IMR-90 (cell line): ENCODE measurements at places on chromosomes 3 and 15. TPM values are rescaled to one million over a fixed set of nuclear protein-coding genes. Genes with fewer than 3 reads are reported as not detected.

GRCh38 chr15:98514034-98514622 is 134.2 kb upstream of the IGF1R start:
- H3K4me3 ChIP-seq = no peak overlapping the region
- H3K4me1 ChIP-seq = no peaks in the 10 kb centered on the region
- H3K27me3 ChIP-seq = peaks cover 6% of the 10 kb centered on the region

ADGRG7 gene
- not detected in 2 replicates for total RNA-seq

- no peak for DNase-seq
- no peaks in the 10 kb centered on the region for H3K36me3 ChIP-seq
- no peaks in the 10 kb centered on the region for H3K27me3 ChIP-seq
- H3K27ac ChIP-seq = no peak overlapping the region
- no peaks in the 10 kb centered on the region for H3K4me1 ChIP-seq
Observed at GRCh38 chr3:62768896-62769295, 106.3 kb downstream of the CADPS start.

DENND6A gene
- 9.0 and 10.3 TPM in 2 replicates for total RNA-seq

GRCh38 chr15:53563627-53564026 is 195.8 kb downstream of the WDR72 start:
- H3K4me3 ChIP-seq = no peak overlapping the region
- no peak overlapping the region for H3K27ac ChIP-seq
- DNase-seq = no peak
- H3K4me1 ChIP-seq = no peaks in the 10 kb centered on the region

DNA sequence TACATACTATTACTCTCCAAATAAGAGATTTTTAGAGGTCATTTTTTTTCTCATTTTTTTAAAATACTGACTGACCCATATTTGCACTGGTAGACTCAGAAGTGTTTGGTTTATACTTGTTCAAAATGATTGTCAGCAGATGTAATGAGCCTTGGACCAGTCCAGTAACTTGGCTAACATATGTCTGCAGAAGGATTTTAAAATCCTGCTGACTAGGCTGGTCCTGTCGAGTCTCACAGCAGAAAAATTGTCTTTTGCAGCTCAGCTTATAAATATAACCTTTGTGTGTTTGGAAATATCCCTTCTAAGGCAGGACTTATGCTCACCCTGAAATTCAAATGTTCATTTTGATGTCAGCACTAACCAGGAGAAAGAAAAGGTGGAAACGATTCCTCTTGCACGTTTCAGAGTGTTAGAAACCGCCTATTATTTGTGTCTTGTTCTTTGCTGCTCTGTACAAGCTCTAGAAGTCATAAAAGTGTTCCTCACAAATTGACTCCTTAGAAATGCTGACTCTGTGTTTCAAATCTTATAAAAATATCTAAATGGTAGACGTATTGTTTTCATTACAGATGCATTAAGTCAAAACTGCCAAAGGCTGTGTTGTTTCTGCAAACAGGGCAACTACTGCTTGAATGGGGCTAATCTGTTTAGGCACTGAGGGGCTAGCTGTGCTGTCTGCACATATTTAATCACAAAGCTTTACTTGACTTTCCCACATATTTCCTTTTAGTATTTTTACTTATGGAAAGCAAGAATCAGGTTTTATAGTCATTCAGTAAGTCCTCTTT is 95.3 kb downstream of the CHL1 start:
- H3K4me1 ChIP-seq = no peaks in the 10 kb centered on the region
- H3K27me3 ChIP-seq = no peaks in the 10 kb centered on the region
- H3K36me3 ChIP-seq = no peaks in the 10 kb centered on the region
- no peak overlapping the region for H3K4me3 ChIP-seq
- DNase-seq = no peak

DNA sequence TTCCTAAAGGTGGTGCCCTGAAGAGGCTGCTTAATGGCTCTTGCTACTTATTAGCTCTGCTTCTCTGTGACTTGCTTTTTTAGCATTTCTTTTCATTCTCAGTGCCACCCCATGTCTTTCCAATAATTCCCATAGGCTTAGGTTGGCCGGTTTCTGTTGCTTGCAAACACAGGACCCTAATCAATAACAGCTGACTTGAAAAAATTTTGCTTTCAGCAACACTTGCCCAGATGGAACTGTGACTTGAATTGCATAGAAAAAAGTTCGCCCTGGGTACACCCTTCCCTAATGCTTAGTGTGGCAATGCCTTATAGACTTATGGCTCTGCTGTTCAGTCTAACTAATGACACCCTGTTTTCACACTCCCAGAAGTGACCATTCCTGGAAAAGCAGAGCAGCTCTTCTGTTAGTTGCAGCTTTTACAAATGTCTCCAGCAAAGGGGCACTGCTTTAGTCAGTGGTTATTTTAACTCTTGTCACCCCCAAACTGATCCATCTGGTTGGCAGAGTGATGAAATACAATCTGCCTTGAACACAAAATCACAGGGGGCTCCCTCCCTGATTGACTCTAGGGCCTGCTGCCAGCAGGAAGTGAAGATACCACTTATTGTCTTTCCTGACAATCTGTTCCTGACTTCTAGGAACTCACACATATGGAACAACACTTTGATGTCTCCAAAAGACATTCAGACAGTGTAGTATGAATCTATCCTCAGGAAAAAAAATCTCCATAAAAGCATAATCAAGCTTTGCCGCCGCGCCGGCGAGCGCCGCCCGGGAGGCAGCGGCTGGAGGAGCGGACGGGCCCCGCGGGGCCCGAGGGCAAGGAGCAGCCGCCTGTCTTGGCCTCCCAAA is 9.7 kb upstream of the SLMAP start:
- H3K27ac ChIP-seq = no peak overlapping the region
- no peaks in the 10 kb centered on the region for H3K36me3 ChIP-seq
- H3K4me1 ChIP-seq = no peaks in the 10 kb centered on the region
- DNase-seq = no peak
- H3K27me3 ChIP-seq = no peaks in the 10 kb centered on the region

FBXW12 gene
- total RNA-seq = not detected in 2 replicates

DNA sequence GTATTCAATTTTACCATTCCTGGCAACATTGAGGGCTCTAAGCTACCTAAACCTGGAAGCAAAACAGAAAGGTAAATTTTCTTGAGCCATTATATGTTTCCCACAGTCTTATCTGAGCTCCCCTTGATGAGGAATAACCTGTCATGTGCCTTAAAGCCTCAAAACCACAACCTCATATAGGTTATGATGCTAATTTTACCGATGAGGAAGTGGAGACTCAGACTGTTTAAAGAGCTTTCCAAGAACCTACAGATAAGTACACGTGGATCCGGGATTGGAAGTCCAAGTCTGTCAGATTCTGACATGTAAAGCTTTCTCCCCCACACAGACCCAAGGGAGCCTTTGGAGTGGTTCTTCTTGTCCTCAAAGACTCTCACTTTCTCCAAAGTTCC is 140.5 kb downstream of the SEMA6D start:
- no peaks in the 10 kb centered on the region for H3K36me3 ChIP-seq
- H3K4me3 ChIP-seq = no peak overlapping the region
- peaks cover 3% of the 10 kb centered on the region; the same call in 1 of the 2 replicates for H3K27me3 ChIP-seq
- H3K27ac ChIP-seq = no peak overlapping the region
- no peaks in the 10 kb centered on the region for H3K4me1 ChIP-seq
- no peak for DNase-seq

GRCh38 chr15:30033211-30033610 is 49.5 kb upstream of the GOLGA8J start:
- DNase-seq = no peak
- H3K36me3 ChIP-seq = no peaks in the 10 kb centered on the region
- H3K4me3 ChIP-seq = no peak overlapping the region
- H3K4me1 ChIP-seq = no peaks in the 10 kb centered on the region

EIF1B gene
- 11.3 and 14.2 TPM in 2 replicates for total RNA-seq

DNA sequence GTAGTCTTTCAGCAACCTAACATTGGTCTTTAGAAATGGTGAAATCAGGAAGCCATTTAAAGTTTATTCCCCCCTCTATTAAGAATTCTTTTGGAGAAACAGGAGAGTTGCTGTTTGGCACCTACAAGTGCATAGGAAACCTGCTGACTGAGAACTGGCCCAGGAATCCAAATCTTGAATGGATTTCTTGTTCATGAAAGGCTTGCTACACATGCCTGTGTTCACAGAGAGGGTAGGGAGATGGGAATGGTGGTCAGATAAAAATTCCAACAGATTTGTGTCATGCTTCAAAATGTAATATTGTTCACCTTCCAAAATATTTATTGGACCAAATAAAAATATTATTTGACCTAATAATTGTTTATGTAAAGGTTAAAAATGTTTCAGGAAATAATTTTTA is 24.2 kb upstream of the ZPLD1 start:
- H3K27me3 ChIP-seq = no peaks in the 10 kb centered on the region
- no peak overlapping the region for H3K27ac ChIP-seq
- H3K36me3 ChIP-seq = no peaks in the 10 kb centered on the region
- no peak for DNase-seq
- H3K4me3 ChIP-seq = no peak overlapping the region
- H3K4me1 ChIP-seq = no peaks in the 10 kb centered on the region

- DNase-seq = peak; percentile 63
- no peak overlapping the region for H3K4me3 ChIP-seq
- no peak overlapping the region for H3K27ac ChIP-seq
- H3K27me3 ChIP-seq = no peaks in the 10 kb centered on the region
- H3K36me3 ChIP-seq = no peaks in the 10 kb centered on the region
Observed at GRCh38 chr15:52518487-52519371, 10.0 kb downstream of the MYO5A start.

DNA sequence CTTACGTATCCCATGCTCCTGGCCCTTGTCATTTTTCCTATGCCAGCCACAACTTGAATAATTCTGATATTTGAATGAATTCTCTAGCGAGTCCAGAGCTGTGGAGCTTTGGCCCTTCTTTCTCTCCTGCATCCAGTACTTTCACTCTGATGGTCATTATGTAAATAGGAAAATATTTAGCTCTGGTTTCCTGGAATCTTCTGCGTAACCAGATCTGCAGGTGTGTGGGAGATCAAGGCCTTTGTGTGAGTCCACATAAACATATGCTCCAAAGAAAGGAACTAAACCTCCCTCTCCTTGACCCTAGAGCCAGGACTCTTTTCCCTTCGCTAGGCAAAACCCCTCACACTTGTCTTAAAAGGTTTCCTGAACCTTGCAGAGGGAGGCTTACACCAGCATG is 132.5 kb upstream of the THBS1 start:
- no peaks in the 10 kb centered on the region for H3K36me3 ChIP-seq
- H3K27me3 ChIP-seq = no peaks in the 10 kb centered on the region
- no peak overlapping the region for H3K27ac ChIP-seq
- H3K4me1 ChIP-seq = peaks cover 2% of the 10 kb centered on the region; the same call in 1 of the 2 replicates
- H3K4me3 ChIP-seq = no peak overlapping the region

GRCh38 chr15:75982468-75982867 is 29.8 kb downstream of the NRG4 start:
- H3K27me3 ChIP-seq = peaks cover 11% of the 10 kb centered on the region
- DNase-seq = no peak
- H3K27ac ChIP-seq = no peak overlapping the region
- H3K4me3 ChIP-seq = no peak overlapping the region

CYP1A2 gene
- not detected in 2 replicates for total RNA-seq

NR2E3 gene
- total RNA-seq = under 0.01 and 0.56 TPM in 2 replicates

- no peaks in the 10 kb centered on the region for H3K27me3 ChIP-seq
- H3K27ac ChIP-seq = no peak overlapping the region
- no peaks in the 10 kb centered on the region for H3K4me1 ChIP-seq
- no peaks in the 10 kb centered on the region for H3K36me3 ChIP-seq
Observed at GRCh38 chr3:40120067-40120692, 189.3 kb upstream of the EIF1B start.

SLC9C1 gene
- total RNA-seq = not detected in 2 replicates

ZPLD1 gene
- total RNA-seq = under 0.01 TPM in 2 replicates

TP63 gene
- not detected in 2 replicates for total RNA-seq

GRCh38 chr15:101024073-101024695 is 105.0 kb downstream of the LRRK1 start:
- no peaks in the 10 kb centered on the region for H3K27me3 ChIP-seq
- peaks cover 19% of the 10 kb centered on the region for H3K36me3 ChIP-seq
- peaks cover 14% of the 10 kb centered on the region for H3K4me1 ChIP-seq
- no peak overlapping the region for H3K4me3 ChIP-seq

TUSC7 gene
- total RNA-seq = not detected in 2 replicates
